Fibroblast of the aortic adventitia (primary cell): ENCODE measurements at places on chromosomes 1 and 21. TPM values are rescaled to one million over a fixed set of nuclear protein-coding genes. Genes with fewer than 3 reads are reported as not detected.

DNA sequence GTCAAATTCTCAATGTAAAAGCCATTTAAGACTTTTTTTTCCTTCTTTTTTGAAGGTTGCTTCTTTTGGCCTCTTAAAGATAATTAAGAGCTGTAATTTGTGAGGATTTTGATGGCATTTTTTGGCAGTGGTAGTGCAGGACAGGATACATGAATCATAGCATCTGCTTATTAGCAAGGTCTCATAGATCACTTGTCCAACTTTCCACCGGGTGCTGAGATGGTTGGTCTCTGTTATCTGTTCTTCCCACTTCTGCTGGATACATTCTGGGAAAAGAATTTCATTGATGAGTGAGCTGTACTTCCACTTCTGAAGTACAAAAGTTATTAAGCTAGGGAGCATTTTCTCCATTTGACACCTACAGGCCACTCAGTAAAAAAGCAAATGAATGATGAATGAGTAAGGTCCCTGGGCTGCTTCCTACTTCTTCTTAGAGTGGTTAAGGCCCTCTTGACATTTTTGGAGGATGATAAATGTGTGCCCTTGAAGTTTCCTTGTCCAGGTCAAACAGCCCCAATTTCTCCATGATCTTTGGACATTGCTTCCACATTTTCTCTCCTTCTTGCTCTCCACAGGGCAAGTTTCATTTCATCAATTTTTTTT lies 100.6 kb downstream of the ROR1 start:
- peak; percentile 46 for DNase-seq

GRCh38 chr1:214280386-214281020 lies 456 bp upstream of the SMYD2 start:
- DNase-seq, result peak; percentile 29

GRCh38 chr1:21262293-21263051 lies 27.8 kb downstream of the ECE1 start:
- DNase-seq, result peak; percentile 88

DNA sequence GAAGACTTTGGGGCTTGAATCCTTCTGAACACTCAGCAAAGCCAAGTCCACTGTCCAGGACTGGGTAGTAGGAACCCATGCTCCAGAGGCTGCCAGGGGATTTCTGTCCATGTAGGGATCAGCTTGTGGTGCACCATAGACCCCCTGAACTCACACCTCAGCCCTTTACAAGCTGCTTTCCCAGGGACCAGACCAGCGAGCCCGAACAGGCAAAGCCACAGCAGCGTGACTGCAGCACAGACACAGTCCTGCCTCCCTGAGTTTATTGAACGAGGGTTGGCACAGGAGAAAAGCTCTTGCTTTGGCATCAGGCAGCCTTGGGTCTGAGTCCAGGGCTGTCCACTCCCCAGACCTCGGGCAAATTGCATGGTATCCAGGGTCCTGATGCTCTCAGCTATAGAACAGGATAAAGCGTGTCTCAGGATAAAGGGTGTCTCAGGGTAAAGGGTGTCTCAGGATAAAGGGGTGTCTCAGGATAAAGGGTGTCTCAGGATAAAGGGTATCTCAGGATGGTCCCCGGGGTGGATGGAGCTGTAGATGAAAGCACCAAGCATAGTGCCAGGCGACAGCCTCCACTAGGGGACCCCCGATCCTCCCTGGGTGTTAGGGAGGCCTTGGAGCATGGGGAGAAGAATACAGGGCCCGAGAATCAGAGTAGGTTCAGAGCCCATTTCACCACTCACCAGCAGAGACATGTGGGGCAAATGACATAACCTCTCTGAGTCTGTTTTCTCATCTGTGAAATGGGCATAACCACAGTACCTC lies 648.8 kb downstream of the NPHP4 start:
- DNase-seq, result no peak

- DNase-seq, result no peak
Measured at GRCh38 chr1:183124259-183124658, 61.8 kb upstream of the LAMC2 start.

KIF26B gene
- 4.6 and 20.9 TPM in 2 replicates for total RNA-seq

GRCh38 chr1:48978413-48978812 lies 201.7 kb upstream of the BEND5 start:
- no peak for DNase-seq

DNA sequence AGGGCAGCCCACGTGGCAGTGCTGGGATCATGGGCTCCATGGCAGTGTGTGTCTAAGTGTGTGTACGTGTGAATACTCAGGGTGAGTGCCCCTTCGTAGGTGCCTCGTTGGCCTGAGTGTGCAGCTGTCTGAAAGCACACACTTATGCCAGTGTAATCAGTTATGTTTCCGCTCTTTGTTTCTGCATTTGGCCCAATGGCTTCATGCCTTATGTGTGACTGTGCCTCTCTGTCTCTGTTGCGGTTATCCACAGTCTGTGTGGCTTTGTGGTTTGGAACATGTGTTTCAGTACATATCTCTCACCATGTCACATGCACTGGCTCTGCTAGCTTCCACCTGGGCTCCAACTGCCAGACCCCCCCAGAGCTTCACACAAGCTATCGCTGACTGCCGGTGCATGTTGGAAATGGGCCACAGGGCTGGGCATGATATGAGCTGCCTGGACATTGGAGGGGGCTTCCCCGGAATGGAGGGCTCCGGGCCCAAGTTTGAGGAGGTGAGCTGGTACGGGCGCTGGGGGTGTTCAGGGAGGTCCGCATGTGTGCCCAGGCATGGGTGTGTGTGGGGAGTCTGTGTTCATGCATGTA lies 70.3 kb upstream of the TINAGL1 start:
- peak; percentile 74 for DNase-seq

GRCh38 chr21:27678511-27678910 lies 711.6 kb upstream of the ADAMTS5 start:
- DNase-seq, result no peak

- DNase-seq, result no peak
Measured at GRCh38 chr1:248847956-248848561, 10.0 kb downstream of the ZNF672 start.

DNA sequence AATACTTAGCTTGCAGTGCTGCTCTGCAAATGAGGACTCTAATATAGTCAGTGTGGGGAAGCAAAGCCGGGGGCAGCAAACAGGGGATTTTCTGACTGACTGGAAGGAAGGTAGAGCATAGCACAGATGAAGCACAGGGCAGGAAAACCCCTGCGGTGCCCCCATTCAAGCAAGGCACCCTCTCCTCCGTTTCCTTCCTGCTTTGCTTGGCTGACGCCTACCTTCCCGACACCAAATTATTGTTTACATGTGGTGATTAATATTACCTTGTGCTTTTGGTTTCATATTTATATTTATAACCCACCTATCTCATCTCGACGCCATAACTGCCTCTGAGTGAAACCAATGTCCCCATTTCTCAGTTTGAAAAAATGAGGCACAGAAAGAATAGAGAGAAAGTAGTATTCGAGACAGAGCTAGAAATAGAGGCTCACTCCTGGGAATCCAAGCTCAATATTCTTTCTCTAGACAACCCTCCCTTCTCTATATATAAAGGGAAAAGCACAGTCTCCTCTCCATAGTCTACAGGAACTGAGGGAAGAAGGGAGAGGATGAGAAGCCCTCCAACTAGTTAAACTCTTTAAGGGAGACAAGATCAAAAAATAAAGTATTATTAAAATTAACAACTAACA lies 41.3 kb downstream of the PIK3C2B start:
- DNase-seq, result no peak

DNA sequence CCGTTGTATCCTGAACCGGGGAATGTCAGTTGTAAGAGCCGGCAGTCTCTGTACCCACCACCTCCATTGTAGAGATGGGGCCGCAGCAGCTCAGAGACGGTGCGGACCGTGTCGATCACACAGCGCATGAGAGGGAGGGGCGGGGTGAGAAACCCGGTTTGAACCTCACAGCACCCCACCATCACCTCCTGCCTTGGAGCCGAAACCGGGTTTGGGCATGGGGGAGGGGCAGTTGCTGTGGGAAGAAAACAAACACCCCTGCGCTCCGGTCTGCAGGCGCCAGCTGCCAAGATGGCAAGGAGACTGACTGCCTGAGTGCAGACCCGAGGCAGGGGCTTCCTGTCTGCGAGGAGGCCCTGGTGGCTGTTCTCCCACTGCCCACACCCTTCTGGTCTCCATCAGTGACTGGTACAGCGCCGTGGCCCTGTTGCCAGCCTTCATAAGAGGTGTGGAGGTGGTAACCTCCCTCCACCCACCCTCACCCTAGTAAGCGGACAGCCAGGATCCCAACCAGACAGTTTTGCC lies 69.2 kb upstream of the SSBP3 start:
- no peak for DNase-seq

- DNase-seq, result no peak
Measured at GRCh38 chr1:32991819-32992488, 27.3 kb upstream of the RNF19B start.

DNA sequence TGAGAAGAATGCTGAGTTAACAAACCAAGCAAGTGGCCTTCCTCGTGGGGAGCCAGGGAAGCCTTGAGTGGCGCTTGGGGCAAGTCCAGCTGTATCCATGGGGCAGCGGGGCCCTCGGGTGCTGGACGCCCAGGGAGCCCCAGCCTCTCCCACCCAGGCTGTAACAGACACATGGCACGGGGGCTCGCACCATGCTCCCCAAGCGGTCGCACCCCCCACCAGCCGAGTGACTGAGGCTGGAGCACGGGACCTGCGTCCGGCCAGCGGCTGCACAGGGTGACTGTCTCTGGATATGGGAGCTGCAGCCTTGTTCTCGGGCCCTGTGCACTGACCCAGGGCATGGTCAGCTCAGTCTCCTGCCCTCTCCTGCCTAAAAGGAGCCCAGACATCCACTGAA lies 53.9 kb upstream of the ACTRT2 start:
- no peak for DNase-seq

DNA sequence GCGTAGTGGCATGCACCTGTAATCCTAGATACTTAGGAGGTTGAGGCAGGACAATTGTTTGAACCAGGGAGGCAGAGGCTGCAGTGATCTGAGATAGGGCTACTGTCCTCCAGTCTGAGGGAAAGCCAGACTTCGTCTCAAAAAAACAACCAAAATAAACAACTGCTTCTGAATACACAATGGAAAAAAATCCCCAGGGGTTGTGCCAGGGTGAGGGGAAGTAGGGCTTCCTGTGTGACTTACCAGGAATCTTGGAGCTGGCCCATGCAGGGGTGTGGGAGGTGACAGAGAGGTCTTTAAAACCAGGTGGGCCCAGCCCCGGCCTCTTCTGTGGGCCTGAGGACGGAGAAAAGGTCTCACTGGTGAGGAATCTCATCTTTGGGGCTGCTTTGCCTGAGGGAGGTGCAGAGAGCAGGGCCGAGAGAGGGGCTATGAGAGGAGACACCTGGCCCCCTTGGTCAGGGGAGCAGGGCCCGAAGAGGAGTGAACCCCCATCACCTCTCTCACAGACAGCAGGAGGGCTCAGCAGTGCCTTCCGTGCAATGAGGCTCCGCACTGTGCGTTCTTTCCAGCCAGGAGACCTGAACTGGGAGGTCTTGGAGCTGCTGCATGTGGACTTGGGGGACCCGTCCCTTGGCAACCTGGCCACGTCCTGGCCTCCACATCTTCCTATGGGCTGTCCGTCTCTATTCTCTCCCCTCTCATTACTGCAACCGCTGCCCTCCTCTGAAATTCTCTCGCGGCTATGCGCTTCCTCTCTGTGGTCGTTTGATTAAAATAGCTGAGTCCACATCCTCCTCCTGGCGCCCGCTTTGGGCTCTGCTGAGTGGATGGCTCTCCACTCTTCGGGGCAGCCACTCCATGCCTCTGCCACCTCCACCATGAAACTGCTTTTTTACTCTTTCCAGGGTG lies 10.7 kb downstream of the PLA2G5 start:
- DNase-seq, result no peak

FLG2 gene
- not detected in 2 replicates for total RNA-seq

DNA sequence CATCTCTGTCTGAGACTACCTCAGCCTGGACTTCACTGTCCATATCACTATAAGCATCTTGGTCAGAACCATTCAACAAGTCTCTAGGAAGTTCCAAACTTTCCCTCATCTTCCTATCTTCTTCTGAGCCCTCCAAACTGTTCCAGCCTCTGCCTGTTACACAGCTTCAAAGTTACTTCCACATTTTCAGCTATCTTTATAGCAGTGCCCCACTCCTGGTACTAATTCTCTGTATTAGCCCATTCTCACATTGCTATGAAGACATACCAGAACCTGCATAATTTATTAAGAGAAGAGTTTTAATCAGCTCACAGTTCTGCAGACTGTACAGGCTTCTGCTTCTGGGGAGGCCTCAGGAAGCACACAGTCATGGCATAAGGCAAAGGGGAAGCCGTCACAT lies 15.7 kb upstream of the DPH5 start:
- DNase-seq, result no peak

DNA sequence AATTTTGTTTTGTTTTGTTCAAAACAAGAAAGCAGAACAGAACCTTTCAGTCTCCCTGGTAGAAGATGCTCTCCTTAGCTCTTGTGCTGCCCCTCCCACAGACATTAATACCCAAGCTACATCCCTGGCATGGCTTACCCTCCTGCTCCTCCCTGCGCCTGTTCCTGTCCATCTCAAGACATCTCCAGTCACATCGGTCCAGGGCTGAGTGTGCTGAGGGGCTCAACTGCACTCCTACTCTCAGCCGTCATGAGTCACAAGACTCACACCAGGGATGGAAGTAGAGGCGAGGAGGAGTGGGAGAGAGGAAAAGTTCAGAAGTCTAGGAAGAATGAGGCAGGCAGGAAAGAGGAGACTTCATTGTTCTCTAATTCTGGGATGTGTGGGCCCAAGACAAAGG lies 9.2 kb upstream of the TACSTD2 start:
- DNase-seq, result no peak

DNA sequence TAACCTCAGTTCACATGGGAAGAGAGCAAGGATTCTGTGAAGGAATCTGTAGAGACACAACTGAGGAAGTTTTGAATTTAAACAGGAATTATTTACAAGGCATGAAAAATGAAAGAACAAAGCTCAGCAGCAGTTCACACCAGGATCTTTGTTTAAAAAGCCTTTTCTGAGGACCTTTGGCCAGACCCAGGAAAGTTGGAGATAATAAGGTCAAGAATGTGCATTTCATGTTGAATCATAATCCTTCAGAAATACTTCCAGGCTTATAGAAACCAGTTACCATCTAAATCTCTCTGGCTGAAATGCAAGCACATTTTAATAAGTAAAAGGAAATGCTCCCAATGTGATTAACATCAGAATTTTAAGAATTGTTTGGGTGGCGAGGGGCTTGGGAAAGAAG lies 2.7 kb downstream of the CLIC6 start:
- no peak for DNase-seq

GRCh38 chr1:67558449-67559193 lies 126.4 kb upstream of the GADD45A start:
- no peak for DNase-seq

CD53 gene
- not detected in 2 replicates for total RNA-seq
